ENCODE measurements at places on chromosomes 4 and X.

- DNase-seq: no peak
Observed at GRCh38 chr4:156146571-156146970, 192.9 kb upstream of the CTSO start.

DNA sequence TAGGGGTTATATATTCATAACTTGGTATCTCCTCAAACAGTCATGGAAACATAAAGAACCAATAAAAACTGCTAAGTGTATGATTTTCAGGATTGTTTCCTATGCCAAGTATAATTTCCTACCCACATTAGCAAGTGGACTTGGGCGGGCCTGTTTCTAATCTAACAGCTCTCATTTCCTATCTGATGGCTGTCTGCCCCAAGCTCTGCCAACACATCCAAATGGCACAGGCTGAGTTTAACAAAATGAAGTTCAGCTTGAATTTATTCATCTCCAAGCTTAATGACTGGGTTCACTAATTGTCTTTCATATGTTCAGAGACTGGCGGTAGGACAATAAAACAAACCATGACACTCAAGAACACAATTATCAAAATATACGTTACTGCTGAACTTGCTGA lies 55.5 kb upstream of the S100G start:
- no peak for DNase-seq

DNA sequence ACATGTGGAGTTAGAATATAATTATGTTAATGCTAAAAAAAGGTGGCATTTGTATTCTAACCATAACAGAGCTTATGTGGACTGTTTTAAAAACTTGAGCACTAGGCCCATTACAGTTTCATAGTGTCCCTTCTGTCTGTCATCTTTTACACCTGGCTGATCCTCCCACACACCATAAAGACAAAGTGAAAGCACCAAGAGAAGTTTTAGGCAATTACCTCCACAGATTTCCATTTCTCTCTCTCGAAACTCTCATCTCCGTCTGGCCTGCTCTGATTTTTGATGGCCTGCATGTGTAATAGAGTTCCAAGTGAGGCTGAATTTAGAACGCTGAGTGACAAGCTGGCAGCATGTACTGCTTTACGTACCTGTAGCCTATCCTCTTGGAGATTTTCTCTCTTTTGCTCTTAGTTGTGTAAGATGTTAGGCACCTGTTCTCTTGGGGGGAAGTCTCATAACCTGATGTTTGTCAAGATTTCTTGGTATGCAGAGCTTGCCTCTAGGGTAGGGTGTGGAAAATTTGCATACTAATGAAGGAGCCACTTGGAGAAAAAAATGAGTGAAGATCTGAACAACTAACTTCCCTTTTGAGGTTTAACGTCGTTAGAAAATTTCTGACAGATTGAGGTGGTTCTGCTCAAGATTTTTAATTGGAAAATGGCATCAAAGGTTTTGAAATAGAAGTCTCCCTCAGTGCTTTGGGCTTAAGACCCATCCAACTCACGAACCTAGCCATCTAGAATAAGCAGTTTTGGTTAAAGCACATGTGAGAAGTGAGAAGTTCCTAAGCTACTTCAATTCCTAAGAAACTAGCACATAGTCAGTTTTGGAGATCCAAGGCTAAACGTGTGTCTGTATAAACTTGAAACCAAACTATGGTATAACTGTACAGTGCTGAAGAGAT lies 57.6 kb upstream of the RAP1GDS1 start:
- no peak for DNase-seq

DNA sequence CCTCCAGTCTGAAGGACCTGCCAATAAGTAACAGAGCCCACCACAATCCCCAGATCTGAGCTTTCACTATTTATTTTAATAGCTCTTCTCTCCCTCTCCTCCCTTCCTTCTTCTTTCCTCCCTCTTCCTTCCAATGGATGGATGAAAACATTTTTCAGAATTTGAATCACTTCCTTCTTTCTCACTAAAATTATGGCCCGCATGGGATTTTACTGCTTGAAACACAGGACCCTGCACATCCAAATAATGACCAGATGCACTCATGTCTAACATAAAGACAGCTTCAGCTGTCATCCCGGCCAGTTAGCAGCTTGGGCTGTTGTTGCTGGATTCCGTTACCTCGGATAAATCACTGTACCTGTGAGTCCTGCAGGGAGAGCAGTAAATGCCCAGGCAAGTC lies 5.4 kb upstream of the PHEX start:
- DNase-seq: no peak

- DNase-seq: no peak
Observed at GRCh38 chrX:136689436-136689835, 41.5 kb downstream of the CD40LG start.

DNA sequence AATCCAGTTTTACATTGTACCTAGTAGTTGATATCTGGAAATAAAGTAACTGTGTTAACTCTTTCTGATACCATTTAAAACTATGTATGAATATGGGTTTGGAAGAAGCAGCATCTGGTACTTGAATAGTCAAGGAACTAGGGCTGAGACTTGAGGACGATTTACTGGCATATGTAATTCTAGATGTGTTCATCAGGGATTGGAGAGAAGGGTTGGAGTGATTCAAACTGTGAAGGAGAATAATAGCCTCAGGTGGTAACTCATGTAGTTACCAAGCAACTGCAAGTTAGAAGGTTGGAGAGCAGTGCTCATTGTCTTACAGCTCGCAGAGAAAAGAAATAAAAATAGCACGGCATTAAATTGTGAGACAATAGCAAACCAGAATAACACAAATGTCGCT lies 29.5 kb upstream of the TXLNG start:
- DNase-seq: no peak

DNA sequence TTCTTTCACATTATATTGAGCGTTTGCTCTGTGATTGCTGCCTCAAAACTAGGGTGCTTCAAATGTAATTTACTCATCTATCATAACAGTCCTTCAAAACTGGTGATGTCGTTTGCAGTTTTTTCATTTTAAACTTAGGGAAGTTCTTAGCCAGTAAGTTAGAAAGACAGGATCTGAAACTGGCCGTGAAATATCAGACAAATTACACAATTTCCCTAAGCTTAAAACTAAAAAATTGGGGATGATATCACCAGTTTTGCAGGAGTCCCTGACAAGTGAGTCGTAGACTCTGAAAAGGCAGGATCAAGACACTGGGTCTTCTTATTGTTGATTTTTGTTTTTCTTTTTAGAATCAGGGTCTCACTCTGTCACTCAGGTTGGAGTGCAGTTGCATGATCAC lies 44.8 kb downstream of the MOB1B start:
- no peak for DNase-seq

GRCh38 chr4:185286571-185286970 lies 77.2 kb downstream of the SNX25 start:
- DNase-seq: no peak

DNA sequence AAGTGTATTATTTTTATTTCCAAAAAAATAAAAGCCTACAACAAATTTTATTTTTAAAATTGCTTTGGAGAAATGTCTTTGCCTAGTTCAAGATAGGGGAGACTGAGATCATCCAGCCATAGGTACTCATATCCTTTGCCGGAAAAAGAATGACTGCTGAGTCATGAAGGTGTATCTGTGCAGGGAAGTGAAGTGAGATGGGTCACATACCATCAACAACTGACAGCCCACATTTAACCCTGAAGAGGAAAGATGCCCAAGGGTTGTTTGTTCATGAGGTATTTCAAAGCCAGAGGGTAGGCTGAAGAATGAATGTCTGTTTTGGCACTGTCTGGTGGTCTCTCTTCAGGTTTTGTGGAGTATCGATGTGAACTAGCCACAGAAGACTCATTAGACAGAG lies 106.7 kb upstream of the TTC29 start:
- DNase-seq: no peak

- no peak for DNase-seq
Observed at GRCh38 chrX:19647731-19648588, 132.7 kb upstream of the MAP3K15 start.

GRCh38 chr4:66974665-66975064 lies 570.6 kb downstream of the CENPC start:
- DNase-seq: no peak

GRCh38 chr4:5638316-5638715 lies 70.0 kb downstream of the EVC2 start:
- no peak for DNase-seq

Data from hematopoietic multipotent progenitor cell treated with erythropoietin and hydrocortisone succinate and interleukin-3 and kit ligand, for 15 days (in vitro differentiated cells).